ENCODE measurements at places on chromosomes 4 and X.

GRCh38 chr4:170849969-170850368 lies 760.2 kb upstream of the AADAT start:
- no peak for DNase-seq

DNA sequence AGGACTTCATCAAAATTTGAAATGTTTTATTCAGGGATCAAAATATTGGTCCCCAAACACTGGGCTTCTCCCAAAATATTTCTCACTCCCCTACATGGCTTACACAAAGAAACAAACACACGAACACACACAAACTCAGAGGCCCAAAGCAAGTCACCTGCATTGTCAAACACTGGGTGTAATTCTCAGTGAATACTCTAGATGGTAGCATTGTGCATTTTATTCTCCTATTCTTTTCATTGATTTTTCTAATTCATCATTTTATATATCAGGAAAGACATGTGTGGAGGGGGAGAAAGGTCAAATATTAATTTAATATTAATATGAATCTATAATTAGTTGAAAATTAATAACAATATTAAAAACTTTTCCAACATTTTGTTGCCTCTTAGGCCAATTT lies 72.3 kb upstream of the TNMD start:
- DNase-seq, result no peak

DNA sequence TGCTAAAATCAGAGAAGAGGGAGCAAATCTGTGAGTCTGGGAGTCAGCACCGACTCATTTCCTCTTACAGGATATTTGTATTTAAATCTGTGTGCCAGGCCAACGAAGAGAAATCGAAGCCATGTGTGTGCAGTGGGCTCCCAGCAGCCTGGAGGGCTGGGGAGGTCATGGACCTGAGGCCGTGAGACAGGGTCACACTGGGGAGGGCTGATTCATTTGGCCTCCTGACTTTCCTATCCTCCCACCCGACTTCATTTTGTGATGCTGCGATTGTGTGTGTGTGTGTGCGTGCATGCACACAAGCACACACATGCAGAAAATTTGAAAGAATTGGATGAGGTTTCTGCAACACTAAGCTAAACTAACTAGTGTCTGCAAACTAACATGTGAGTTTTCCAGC lies 48.7 kb upstream of the STX18 start:
- no peak for DNase-seq

- DNase-seq, result no peak
These were observed 428.2 kb upstream of the GALNT7 start for GRCh38 chr4:172740434-172740833.

DNA sequence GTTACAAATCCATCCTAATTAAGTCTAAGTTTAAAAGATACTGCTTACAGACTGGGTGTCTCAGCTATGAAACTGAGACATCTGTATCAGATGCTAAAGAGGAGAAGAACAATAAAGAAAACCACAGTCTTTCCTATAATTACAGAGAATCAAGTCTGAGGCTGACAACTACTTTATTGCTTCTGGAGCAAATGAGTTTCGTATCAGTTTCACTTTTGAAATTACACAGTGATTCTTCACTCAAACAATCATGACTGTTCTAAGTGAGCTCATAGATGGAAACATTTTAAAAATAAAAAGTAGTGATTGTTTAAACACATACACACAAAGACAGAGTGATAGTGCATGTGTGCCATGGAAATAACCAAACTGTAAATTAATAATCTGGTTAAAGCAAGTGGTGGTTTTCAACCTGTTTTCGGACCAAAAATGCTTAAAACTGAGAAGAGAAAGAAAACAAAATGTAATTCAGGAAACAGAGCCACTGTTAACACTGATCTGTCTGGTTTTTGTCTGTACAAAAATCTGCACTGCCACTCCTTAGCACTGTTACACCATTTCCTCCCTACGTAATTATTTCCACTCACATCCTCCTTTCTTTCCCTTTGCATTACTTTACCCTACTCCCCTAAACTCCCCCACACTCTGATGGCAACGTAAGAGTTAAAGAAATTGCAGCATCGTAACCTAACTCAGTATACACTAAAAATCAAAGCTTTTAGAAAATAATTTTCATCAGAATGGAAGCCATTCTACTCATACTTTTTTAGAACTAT lies 12.5 kb downstream of the RFC1 start:
- peak; percentile 65 for DNase-seq

DNA sequence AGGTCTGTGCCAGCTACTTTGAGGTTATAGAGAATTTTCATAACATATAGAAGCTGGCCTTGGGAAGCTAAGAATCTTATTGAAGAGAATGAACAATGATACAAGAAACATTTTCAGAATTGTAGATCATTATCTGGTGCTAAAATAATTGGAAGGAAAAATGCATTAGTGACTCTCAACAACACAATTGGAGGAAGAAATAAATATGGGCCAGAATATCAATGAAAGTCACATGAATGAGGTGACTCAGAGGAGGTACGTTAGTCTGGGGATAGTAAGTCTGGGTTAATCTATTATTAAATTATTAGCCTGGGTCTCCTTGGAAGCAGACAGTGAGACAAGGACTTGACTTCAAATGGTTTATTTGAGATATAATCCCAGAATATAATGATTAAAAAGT lies 529.3 kb upstream of the SLIT2 start:
- no peak for DNase-seq

GRCh38 chr4:147056940-147057610 lies 111.4 kb upstream of the TTC29 start:
- peak; percentile 46 for DNase-seq

DNA sequence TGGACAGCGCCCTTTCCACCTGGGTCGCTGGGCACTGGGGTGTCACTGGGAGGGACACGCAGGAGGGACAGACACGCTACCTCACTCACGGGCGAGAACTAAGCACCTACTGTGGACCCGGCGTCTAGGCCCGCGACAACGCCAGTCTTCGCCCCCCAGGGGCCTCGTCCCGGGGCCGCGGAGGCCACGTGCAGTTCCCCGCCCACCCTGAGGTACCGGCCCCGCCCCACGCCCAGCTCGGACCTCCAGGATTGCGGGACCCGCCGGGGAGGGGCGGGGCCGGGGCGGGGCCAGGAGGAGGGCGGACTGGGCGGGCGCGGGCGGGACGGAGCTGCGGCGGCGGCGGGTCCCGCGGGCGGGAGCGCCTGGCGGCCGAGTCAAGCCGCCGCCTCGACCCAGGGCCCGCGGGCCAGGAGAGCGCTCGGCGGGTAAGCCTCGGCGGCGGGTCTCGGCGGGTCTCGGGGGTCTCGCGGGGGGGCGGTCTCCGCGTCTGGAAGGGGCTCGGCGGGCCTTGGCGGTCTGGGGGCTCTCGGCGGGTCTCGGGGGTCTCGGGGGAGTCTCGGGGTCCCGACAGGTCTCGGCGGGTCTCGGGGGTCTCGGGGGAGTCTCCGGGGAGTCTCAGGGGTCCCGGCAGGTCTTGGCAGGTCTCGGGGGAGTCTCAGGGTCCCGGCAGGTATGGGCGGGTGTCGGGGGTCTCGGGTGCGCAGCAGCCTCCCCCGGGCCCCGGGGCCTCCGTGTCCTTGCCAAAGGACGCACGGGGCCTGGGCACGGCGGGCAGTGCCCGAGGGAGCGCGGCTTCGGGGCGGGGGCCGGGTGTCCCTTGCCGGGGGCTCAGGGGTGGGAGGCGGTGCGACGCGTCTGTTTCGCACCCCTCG lies at the start of gene SH3BP2:
Gene SH3BP2, plus strand, starts transcription at position 375 of the 875 bp plus-strand sequence. CDS start 27,533 bp downstream, outside the sequence.
- DNase-seq, result peak; percentile 55

DNA sequence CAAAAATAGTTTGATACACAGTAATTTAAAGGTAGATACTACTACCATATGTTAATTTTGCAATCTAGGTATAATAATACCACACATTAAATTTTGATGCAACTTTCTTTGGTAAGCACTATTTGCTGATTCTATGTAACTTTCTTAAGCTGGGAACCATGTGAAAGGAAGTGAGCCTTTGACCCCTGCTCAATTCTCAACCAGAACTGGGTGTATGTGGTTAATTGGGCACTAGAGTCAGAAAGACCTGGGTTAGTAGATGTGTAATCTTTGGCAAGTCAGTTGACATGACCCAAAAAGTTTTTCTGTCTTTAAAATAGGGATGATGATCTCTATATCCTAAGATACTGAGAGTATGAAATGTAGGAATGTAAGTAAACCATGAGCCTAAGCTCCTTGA lies 22.4 kb downstream of the TLR2 start:
- DNase-seq, result peak; percentile 73

DNA sequence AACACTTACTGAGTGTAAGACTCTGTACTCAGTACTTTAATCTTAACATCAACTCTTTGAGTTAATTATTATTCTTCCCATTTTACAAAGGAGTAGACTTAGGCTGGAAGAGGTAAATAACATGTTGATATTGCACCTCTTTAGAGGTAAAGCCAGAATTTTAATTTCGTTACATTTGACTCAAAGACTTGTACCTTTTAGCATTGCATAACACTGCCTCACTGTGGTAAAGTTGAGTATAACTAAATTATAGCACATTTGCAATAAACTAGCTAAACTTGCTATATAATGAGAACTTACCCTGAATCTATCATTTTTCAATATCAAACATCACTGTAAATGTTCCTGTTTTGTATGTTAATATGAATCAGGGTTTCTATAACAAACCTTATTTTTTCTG lies 218.5 kb downstream of the PRR32 start:
- DNase-seq, result peak; percentile 1

DNA sequence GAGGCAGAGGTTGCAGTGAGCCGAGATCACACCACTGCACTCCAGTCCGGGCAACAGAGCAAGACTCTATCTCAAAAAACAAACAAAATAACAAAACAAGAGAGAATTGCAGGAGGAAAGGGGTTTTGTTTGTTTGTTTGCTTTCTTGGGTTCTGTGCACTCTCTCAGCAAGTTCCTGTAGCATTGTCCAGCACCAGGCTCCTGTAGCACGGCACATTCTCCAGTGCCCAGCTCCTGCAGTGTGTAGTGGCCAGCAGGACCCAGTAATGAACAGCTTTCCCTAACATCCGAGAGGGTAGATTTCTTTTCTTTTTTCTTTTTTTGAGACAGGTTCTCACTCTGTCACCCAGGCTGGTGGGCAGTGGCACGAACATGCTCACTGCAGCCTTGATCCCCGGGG lies 60.5 kb upstream of the USP9X start:
- DNase-seq, result no peak

- DNase-seq, result no peak
These were observed 258.1 kb upstream of the AGTR2 start for GRCh38 chrX:115912372-115912897.

Measured in MV-4-11 (cell line).